ENCODE measurements at places on chromosomes 7 and 10.

DNA sequence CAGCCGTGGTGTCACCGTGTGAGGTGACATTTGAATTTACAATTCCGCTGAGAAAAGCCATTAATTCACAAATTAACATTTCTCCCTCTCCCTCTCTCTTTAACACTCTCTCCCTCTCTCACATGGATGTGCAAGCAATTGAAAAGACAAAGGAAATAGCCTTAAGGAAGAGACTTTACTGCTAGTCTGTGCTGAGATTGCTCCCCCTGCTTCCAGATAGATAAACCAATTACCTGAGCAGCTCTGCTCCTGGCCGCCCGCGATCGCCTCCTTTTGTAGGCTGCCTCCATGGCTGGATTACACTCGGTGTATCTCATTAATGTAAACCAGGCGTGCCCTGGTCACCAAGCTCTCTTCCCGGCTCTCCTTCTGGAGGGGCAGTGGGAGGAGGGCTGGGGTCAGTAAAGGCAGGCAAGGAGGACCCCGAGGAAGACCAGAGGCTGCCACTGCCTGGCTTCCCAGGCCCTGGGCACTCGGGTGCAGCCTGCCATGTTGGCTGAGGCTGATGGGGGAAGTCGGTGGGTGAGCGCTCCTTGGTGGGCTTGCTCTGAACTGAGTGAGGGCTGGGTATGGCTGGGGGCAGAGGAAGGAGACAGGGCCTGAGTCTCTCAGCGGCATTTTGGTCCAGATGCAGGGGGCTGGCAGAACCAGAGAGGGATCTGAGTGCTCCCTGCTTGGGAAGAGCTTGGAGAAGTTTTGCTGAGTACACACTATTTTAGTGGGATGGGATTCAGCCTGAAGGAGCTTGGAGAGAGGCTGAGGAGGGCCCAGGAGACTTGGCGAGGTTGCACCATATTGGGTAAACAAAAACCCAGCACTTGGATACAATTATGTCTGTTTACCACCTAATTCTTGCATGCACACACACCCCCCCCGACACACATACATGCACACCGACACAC, 42.9 kb downstream of the PAX2 start:
- DNase-seq = no peak

DNA sequence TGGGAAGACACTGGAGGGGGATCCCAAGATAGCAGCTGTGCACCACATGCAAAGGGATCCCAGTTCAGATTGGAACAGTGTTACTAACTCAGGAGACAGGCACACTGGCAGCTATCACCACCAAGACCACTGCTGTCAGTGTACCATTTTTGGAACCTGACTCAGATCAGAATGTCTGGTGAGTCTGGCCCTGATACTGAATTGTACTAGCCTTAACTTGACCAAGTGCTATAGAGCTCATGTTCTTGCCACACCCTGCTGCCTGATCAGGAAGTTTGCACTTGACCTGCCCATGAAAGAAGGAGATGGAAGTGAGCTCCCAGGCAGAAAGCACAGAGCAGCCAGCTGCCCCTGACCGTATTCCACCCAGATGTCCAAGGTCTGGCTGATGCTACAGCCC, 4.8 kb upstream of the PRRT4 start:
- no peak for DNase-seq

- no peak for DNase-seq
Measured at GRCh38 chr10:1491901-1492300, 245.4 kb downstream of the ADARB2 start.

GRCh38 chr10:33720161-33720560, 385.7 kb upstream of the NRP1 start:
- DNase-seq = no peak

DNA sequence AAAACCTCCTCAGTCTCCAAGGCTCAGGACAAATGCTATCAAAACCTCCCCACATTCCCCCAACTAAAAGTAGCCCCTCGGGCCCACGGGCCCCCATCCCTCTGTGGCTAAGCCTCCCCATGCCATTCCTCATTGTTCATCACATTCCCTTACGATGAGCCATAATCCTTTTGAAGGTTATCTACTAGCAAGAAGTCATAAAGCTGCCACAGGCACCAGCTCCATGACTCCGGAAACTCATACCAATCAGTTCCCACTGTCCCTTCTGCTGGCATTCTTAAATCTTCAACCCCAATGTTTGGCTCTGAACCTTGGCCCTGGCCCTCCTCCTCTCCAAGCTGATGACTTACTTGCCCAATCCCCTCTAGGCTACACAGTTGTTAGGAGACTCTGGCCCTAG, 19.4 kb upstream of the TM9SF3 start:
- DNase-seq = no peak

GRCh38 chr7:93622036-93623033, 47.8 kb upstream of the CALCR start:
- peak; percentile 30 for DNase-seq

GRCh38 chr10:126937026-126937425, 31.8 kb downstream of the DOCK1 start:
- DNase-seq = peak; percentile 34

DNA sequence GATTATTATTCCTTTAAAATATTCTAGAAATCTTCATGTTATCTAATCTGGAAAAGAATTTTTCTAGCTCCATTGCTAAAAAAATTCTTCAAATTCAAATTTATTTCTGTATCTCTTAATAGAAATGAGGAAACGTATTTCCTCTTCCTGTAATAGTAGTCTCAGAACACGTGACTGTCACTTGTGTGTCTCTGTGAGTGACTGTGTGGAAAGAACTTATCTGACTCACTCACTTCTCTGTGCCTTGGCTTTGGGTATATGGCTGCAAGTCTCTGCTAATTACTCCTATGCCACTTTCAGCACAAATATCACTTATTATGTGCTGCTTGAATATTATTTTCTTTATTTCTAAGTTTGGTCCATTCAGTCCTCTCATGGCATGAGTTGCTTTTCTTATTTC, 132.7 kb downstream of the CNTNAP2 start:
- no peak for DNase-seq

DNA sequence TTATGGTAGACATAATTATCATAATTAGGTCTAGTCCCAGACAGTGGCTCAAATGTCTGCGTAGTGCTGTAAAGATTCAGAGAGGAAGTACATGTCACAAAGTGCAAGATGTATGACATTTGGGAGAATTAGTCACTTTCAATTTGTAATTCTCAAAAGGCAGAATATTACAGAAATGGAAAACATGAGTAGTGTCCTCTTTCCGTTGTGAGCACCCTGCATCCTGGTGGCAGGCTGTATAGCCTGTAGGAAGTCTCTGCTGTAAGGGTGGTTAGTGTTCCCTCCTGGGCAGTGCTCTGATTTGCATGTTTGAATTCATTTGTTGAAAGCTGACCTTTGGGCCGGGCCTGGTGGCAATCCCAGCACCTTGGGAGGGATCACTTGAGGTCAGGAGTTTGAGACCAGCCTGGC, 17.0 kb downstream of the CDK14 start:
- DNase-seq = peak; percentile 69

- no peak for DNase-seq
Measured at GRCh38 chr7:128874140-128875031, 11.7 kb downstream of the ATP6V1F start.
